ENCODE measurements at places on chromosomes 7 and 10.

DNA sequence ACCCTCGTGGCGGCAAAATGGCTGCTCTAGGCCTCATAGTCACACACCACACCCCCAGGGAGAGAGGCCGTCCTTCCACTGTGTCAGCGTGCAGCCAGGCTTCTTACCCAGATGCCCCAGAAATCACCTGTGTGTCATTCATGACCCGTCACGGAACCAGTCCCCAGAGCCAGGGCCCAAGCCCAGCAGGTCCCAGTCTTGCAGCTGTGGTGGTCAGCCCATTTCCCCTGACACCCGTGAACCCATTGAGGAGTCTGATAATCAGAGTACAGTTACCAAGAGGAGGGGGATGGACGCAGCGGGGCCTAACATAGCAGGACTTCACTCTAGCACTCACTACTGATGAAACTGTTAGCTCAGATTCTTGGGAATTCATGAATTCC lies 112.1 kb downstream of the ACTR3B start:
- DNase-seq, result no peak

DNA sequence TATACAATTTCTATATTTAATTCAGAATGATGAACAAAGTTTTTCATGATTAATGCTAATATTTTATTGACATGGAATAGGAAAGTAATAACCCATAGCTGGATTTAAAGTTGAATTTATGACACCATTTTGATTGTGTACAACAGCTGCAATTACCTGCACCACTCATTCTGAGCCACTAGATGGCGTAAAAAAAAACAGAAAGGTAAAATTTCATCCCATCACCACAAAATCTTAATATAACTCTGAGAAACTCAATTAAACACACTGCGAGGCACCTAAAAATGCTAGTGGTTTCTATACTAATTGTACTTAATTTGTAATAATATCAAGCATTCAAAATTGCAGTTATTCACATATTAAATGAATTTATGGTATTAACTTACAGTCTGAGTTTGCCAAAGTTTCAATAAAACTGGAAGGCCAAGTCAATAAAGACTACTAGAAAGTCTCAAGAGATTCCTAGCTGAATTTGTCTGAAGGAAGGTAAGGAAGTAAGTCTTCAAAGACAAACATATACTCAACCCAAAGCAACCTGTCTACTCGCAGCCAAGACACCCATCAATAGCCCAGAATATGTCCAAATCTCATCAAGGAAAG lies 182.5 kb downstream of the SKAP2 start:
- DNase-seq, result peak; percentile 5

GRCh38 chr7:138248609-138249008 lies 172.3 kb downstream of the AKR1D1 start:
- DNase-seq, result no peak

DNA sequence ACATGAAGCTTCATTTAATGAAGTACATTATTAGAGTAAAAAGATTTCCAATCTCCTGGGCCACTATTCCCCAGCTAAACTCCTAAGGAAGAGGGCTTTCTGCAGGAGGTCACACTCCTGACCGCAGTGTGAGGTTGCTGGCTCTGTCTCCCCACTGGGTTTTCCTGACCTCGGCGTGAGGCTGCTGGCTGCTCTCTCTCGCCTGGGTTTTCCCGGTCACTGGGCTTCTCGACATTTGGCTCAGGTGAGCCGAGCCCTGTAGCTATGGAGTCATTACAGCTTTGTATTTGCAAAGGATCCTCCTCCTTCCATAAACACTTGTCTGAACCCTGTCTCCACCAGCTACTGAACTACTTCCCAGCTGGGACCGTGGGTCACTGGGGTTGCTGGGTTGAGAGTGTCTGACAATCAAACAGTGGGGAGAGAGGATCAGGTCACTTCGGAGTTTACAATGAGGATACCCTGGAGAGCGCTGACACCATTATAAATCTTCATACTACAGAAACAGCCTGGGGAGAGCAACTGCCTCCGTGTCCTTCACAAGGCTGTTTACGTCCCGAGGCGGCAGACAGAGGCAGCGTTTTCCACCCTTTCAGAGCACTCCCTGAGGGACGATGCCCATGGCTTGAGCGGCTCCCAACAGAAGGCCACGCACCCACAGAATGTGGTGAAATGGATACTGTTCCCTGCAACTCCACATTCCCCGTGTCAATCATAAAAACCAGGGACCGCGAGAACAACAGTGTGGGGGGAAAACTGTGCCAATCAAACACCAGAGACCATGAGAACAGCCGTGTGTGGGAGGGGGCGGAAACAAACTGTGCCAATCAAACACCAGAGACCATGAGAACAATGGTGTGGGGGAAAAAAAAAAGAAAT lies 226.2 kb downstream of the ZMYND11 start:
- no peak for DNase-seq

GRCh38 chr10:131746785-131747184 lies 154.0 kb upstream of the PPP2R2D start:
- DNase-seq, result no peak

DNA sequence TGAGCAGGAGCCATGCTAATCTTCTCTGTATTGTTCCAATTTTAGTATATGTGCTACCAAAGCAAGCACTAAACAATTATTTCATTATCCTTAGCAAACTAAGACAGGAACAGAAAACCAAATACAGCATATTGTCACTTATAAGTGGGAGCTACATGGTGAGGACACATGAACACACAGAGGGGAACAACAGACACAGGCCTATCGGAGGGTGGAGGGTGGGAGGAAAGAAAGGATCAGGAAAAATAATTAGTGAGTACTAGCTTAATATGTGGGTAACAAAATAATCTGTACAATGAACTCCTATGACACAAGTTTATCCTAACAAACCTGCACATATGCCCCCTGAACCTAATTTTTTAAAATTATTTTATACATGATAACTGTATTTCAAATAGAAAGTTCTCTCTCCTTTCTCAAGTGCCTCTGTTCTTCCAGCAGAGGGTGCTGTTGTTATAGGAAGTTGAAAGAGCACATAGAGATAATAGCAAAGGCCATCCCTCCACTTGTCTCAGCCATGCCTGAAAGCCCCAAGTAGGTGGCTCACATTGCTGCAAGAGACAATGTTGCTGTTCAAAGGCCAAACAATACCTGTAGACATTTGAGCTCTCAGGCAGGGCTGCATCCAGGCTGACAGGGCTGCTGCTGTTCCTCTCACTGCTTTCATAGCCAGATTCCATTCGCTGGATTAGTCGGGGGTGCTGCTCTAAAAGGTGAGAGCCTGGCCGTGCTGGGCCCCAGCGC lies 33.4 kb upstream of the PPP3CB start:
- DNase-seq, result peak; percentile 57

DNA sequence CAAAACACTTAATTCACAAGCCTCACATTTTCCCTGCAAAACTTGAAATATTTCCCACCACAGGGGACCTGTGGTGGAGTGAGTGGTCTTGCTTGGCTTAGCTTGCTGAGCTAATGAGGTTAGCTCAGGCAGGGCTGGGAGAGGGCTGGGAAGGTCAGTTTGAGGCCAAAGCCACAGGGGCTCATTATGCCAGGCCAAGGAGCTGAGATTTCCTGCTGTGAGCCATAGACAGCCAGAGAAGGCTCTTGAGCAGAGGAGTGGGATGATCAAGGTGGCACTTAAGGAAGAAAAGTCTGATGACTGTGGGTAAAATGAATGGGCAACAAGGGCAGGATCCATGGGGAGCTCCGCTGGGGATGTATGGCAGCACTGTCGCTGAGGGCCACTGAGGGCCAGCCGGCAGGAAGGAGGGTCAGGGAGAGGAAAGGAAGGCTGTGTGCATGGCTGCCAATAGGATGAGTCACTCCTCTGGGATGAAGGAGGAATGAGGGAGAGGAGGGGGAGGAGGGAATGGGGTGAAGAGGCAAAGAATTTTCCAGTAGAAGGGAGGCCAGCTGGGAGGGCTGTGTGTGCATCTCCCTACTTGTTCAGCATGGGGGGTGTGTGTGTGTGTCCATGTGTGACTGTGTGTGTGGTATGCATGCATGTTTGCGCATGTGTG lies 18.7 kb upstream of the ZNF488 start:
- no peak for DNase-seq

DNA sequence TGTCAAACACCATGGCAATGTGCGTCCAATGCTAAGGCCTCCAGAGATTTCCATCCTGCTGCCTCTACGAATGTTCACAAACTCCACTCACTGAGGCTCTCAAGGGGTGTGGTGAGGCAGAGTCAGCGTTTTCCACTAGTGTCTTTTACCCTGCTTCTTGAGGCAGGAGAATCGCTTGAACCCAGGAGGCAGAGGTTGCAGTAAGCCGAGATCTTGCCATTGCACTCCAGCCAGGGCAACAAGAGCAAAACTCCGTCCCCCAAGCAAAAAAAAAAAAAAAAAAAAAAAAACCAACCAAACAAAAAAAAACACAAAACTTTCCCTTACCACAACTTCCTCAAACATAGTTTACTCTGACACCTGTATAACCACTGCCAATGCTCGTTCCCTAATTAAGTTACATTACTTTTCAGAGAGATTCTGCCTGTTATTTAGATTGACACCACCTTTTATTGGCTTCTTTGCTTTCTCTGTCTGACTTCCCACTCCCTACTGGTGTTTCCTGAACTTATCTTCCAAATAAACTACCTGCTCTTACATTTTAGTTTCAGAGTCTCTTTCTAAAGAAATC lies 102.1 kb upstream of the ZNF746 start:
- no peak for DNase-seq

GRCh38 chr10:6667150-6667549 lies 87.1 kb upstream of the PRKCQ start:
- no peak for DNase-seq

GRCh38 chr7:106398786-106399185 lies 114.0 kb upstream of the NAMPT start:
- no peak for DNase-seq

DNA sequence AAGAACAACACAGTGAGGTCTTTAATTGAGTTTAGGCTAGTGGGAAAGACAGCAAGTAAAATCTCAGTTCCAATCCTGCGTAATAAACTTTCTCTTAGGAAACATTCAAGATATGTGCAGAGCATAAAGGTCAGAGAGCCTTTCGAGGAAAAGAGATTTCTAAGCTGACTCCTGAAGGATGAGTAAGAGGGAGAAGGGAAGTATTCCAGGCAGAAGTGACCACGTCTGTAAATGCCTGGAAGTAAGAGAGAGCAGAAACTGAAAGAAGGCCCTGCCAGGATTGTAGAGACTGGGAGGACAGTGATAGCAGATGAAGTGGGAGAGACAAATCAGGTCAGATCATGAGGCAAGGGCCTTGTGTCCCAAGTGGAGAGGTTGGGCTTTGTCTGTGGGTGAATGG lies 41.8 kb downstream of the PNLIPRP3 start:
- DNase-seq, result no peak

GRCh38 chr10:60920479-60920878 lies 23.5 kb downstream of the RHOBTB1 start:
- DNase-seq, result no peak

- peak; percentile 15 for DNase-seq
Observed at GRCh38 chr7:112398534-112398933, 51.7 kb upstream of the IFRD1 start.

DNA sequence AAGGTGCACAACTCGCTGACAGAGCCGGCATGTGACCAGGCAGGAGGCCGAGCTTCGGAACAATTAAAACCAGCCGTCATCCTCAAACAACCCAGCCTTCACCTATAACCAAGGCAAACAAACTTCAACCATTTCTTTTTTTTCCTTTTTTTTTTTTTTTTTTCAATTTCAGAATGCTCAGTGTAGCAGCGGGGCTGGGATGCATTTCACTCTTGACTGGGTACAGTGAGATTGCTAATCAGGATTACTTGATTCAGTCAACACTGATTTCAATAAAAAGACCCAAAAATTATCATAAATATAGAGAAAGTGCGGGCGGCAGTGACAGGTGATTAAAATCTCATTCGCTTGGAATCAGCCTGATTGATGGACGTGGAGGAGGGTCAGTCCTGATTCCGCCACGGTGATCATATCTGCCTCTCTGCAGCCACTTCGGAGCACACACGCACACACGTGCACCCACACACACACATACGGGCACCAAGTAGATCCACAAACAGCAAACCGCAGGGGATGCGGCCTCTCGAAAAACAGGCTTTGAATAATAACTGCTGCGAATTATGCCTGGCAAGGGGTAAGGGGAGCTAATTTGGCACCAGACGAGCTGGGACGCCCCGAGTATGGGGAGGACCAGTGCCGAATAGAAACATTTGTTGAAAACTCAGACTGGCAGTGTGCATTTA lies 31.2 kb downstream of the EBF3 start:
- no peak for DNase-seq

All from CD4-positive, alpha-beta T cell treated with Interleukin-6 for 4 hours (primary cell).